ENCODE measurements at places on chromosomes 6 and 20.
A peak's percentile ranks its signal among the peaks of the same experiment; 100 is the strongest.

GRCh38 chr6:53042112-53042511 lies 23.1 kb upstream of the FBXO9 start:
- DNase-seq: peak; percentile 91

DNA sequence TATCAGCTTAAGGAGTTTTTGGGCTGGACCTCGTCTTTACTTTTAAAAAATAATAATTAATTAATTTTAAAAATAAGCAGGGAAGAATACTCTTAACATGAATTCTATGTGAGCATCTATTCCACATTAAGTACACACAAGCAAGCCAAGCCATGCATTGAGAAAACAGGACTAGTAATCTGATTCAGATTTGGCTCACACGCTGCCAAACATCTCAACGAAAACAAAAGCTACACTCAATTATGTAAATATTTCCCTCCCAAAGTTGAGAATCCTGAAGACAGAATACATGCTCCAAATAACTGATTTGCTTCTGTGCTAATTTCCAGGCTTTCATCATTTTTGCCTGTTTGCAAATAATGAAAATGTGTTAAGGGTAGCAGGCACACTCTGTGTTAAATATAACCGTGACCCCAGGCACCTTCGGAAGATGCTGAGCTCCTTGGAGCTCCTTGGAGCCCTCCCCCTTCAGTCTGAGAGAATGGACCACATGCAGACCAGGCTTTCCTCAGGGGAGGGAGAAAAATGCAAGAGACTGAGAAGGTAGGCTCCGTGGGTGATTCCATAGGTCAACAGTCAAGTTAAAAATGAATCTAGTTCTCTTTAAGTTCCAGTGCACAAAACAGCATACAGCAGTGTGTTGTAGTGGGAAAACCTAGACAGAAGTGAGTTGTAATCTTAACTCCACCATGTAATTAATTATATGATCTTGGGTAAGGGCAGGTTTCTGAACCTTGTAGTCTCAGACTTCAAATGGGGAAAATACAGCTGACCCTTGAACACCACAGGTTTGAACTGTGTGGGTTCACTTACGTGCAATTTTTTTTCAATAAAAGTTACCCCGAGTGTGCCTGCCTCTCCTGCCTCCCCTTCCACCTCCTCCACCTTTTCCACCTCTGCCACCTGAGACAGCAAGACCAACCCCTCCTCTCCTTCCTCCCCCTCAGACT lies 161.3 kb upstream of the RREB1 start:
- no peak for DNase-seq

DNA sequence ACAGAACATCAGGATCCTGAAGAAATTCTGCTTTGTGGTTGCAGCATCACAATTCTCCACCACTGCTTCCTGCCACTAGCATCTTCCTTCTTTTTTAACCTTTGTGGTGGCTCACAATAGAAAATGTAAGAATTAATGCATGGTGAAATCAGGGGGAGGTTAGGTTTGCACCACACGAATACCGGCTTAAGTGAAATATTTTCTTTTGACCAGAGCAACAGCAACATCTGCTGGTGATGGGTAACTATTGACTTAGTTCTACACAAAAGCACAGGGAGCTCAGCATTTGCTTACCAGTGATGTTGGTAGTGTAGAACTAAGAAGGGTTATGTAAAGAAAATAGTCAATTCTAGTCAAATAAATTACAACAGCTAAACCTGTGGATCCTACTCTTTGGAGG lies 280.5 kb downstream of the SYNE1 start:
- DNase-seq: peak; percentile 35

GRCh38 chr20:53850319-53850718 lies 220.1 kb downstream of the BCAS1 start:
- DNase-seq: no peak

DNA sequence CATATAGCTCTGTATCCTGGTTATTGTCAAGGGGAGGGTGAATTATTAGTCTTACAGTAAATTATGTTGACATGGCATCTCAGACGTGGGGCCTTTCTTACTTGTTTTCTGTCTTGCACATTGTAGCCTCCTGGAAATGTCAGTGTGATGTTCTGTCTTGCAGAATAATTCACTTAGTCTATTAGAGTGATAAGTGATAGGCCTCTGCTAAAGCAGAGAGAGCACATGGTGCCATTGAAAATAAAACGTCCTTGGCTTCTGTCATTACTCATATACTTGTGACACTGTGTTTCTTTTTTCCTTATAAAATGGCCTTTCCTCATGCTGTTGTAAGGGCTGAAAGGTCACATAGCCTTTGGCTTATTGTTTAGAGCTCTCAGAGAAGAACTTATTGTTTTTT lies 531.0 kb downstream of the EPM2A start:
- no peak for DNase-seq

- no peak for DNase-seq
Measured at GRCh38 chr6:49772285-49772684, 14.8 kb downstream of the PGK2 start.

DNA sequence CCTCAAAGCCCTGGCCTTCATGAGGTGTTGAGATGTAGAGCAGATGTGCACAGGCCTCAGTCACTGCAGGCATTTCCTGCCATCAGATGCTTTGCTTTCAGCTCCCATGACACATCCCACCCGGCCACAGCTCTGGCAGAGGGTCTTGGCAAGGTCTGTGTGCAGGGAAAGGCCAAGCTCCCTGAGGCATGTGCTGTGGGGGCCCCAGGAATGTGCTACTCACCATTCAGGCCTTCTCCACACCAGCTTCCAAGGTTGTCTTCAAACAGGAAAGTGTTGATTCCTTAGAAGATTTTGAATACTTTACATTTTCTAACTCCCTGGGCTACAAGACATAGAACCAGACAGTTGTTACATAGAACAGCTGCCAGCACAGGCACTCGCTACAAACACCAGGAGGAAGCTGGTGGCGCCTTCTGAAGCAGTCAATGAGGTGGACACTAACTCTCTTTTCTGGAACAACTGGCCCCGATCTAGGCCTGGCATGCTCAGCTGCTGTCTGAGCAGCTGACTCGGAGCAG lies 27.8 kb downstream of the CASS4 start:
- peak; percentile 97 for DNase-seq

DNA sequence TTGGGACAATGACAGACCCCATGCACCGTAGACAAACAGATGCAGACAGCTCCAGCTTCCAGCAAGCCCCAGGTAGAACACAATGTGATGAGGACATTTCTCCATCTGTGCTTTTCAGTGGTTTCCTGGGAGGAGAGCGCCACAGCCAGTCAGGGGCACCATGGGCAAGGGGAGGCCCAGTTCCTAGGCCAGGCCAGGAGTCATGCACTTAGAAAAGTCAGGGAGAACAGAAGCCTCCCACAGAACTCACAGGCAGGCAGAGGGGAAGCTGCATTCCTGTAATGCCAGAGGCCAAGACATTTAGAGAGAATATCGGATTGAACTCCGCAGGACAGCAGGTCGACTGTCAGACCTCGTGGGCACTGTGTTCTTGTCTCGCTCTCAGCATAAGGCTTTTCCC lies 9.2 kb downstream of the SYNDIG1 start:
- no peak for DNase-seq

DNA sequence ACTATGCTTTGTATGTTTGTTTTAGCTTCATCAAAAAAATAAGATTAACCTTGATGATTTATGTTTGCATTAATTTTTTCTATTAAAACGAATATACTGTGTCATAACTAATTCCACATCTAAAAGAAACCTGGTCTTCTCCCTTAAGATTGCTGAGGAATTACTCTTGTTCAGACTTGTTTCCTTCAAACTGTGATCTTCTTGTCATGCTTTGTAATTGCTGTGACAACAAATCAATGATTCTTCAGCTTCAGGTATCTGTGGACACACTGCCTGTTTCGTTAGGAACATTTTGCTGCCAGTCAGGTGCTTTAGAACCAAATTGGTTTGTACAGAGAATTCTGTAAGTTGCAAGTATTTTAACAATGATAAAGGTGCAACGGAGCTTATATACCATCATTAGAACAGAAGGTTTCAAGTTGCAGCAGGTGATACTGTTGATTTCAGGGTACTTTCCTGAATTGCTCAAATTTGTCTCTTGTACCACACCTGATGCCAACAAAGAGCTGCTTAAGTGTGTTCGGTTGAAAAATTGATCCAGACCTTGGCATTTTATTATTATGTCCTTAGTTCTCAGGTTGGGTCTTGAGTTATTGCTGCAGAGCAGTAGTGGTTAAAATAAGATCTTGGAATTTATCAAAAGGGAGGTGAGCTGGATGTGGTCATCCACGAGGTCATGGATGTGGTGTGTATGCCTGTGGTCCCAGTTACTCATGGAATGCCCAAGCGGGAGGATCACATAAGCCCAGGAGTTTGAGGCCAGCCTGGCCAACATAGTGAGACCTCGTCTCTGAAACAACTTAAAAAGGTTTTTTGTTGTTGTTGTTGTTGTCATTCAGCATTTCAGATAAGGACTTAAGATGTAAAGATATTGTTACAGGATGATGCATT lies 19.5 kb downstream of the SYTL3 start:
- DNase-seq: no peak

- DNase-seq: no peak
Measured at GRCh38 chr6:101845172-101845571, 451.7 kb downstream of the GRIK2 start.

DNA sequence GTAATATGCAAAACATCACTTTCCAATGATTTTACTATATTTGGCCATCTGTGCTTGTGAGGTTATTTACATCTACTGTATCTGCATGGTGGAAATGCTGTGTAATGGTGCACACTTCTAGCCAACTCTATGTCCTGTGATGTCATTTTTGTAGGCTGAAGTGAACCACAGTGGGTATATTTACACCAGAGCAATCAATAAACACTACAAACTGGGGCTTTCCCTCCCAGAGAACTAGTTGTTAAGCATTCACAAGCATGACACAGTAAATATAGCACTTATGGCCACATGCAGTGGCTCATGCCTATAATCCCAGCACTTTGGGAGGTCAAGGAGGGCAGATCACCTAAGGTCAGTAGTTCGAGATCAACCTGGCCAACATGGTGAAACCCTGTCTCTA lies 4.9 kb downstream of the SLC22A2 start:
- no peak for DNase-seq

- DNase-seq: no peak
Measured at GRCh38 chr6:131107151-131107550, 28.1 kb upstream of the AKAP7 start.

DNA sequence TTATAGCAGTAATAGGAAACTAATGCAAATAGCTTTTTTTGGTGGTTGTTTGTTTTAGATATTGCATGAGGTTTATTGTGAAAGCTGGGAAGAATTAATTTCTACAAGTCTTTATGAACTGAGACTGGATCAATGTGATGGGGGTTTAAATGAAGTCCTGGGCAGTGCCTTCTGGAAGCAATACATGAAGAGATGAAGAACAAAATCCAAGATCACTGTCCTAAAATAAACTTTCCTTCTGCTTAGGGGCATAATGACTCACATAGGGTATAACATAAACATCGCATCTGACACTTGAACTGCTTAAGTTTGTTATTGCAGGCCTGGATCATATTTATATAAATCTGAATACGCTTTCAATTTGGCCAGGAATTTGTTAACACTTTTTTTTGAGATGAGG lies 20.9 kb upstream of the SHLD1 start:
- peak; percentile 97 for DNase-seq

GRCh38 chr6:167078745-167079144 lies 44.2 kb upstream of the CCR6 start:
- DNase-seq: no peak

All from fibroblast of gingiva (primary cell).